ENCODE measurements at places on chromosomes 6 and 20. TPM values are rescaled to one million over a fixed set of nuclear protein-coding genes. Genes with fewer than 3 reads are reported as not detected.

Gene LY6G5C
- total RNA-seq = 3.4 TPM

Gene ADIG
- not detected for total RNA-seq

Gene TGM2
- 562 TPM for total RNA-seq

Gene PRPH2
- total RNA-seq = 1.2 TPM

Gene ANKRD66
- not detected for total RNA-seq

Gene HDGFL1
- not detected for total RNA-seq

Gene FOXF2
- 15.7 TPM for total RNA-seq

Gene PRND
- total RNA-seq = 0.43 TPM

All from upper lobe of right lung (tissue), 1 donor.